Esophagus squamous epithelium (tissue), 5 donors: ENCODE measurements at places on chromosomes 5 and 9. TPM values are rescaled to one million over a fixed set of nuclear protein-coding genes. Genes with fewer than 3 reads are reported as not detected.

Gene GPR21
- 0.68 TPM for total RNA-seq

Gene UBE2QL1
- total RNA-seq: 1.5 TPM

Gene STKLD1
- total RNA-seq: not detected

Gene KIF4B
- not detected for total RNA-seq

Gene PALM2AKAP2
- 0.57 TPM for total RNA-seq
